ENCODE measurements at places on chromosomes 13 and 19.

- no peak for DNase-seq
Observed at GRCh38 chr13:43205416-43205815, 182.0 kb downstream of the DNAJC15 start.

DNA sequence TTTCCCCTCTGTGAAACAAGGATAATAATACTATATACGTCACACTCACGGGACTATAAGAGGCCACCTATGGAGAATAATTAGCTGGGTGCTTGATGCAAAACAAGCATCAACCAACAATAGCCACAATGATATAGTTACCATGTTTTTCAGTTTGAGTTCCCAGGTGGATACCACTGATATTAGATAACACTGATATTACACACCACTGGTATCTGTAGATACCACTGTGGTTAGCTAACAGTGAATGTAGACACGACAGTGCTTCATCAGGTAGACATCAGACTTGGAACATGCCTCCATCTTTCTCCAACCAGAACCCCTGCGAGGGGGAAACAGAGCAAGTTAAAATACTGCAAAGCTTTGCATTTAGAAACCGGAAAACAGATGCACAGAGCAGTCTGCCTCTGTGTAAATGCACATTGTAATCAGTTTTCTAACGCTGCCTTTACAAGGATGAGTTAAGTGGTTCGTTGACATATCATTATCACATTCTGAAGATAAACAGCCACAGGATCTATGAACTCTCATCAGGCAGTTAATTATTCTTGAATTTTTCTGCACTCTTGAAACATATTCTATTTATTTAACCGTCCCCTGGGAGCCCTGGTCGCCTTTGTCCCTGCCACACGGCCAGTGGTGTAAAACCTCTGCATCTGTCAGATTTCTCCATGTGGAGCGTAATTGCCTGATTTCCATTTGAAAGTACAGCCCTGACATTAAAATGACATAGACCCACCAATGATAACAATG lies 80.7 kb downstream of the RNASEH2B start:
- DNase-seq = peak; percentile 79

- no peak for DNase-seq
Observed at GRCh38 chr19:48573163-48573505, 21.2 kb downstream of the SULT2B1 start.

- no peak for DNase-seq
Observed at GRCh38 chr13:66528944-66529576, 701.1 kb downstream of the PCDH9 start.

DNA sequence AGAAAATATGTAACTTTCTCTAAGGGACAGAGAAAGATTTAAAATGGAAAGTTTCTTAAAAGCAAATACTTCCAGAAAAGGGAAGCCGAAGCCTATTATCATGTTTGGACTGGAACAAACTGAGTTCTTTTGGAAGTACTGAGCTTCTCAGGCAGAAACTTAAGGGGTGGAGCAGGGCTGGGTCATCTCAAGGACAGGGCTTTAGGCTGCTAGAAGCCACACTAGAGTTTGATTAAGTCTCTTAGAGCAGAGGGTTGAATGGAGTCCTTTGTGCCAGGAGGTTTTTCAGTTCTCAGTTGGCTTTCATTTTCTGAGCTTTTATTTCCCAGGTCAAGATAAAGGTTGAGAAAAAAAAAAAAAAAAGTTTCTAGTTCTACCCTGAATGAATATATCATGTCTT lies 432.7 kb downstream of the SLITRK5 start:
- DNase-seq = no peak

GRCh38 chr19:50663482-50663790 lies 14.2 kb downstream of the C19orf81 start:
- no peak for DNase-seq

DNA sequence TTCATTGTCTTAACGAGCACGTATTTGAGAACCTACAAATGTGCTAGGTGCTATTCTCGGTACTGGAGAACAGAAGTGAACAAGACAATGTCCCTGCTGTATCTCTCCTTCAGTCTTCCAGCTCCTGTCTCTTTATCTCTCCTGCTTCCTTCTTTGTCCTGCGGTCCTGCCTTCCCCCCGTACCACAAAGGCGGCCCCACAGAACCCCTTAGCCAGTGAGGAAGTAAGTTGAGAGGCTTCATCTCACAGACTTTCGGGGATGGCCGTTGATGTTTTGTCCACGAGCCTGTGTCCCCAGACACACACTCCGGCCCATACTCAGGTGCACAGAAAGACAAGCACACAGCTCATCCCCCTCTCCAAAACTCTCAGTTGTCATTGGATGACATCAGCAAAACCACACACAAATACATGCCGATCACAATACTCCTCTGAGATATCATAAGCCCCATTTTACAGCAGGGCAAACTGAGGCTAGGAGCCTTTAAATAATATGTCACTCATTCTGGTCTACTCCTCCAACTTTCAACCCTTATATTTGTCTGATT lies 507 bp upstream of the SWSAP1 start:
- DNase-seq = no peak

GRCh38 chr19:30235946-30236345 lies 136.2 kb upstream of the ZNF536 start:
- DNase-seq = no peak

DNA sequence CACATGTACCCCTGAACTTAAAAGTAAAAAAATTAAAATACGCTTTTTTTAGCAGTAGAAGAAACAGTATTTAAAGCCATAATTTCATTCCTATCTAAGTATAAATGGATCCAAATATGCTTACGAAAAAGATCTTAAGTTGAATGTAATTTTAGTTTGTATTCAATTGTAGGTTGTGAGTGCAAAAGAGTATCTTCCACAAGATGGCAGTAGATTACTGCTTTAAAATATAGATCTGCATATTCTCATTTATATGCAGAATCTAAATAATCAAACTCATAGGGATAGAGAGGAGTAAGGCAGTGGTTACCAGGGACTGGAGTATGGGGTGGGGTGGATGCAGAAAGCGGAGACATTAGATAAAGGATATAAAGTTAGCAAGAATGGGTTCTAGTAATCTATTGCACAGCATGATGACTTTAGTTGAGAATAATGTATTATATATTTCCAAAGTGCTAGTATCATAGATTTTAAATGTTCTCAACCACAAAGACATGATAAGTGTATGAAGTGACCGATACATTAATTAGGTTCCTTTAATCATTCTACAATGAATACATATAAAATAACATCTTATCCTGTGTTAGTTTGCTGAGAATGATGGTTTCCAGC lies 14.2 kb downstream of the OR7A17 start:
- peak; percentile 4 for DNase-seq

- no peak for DNase-seq
Observed at GRCh38 chr13:47726394-47726793, 274.7 kb downstream of the SUCLA2 start.

GRCh38 chr13:67736646-67737420 lies 506.7 kb upstream of the PCDH9 start:
- DNase-seq = peak; percentile 12

DNA sequence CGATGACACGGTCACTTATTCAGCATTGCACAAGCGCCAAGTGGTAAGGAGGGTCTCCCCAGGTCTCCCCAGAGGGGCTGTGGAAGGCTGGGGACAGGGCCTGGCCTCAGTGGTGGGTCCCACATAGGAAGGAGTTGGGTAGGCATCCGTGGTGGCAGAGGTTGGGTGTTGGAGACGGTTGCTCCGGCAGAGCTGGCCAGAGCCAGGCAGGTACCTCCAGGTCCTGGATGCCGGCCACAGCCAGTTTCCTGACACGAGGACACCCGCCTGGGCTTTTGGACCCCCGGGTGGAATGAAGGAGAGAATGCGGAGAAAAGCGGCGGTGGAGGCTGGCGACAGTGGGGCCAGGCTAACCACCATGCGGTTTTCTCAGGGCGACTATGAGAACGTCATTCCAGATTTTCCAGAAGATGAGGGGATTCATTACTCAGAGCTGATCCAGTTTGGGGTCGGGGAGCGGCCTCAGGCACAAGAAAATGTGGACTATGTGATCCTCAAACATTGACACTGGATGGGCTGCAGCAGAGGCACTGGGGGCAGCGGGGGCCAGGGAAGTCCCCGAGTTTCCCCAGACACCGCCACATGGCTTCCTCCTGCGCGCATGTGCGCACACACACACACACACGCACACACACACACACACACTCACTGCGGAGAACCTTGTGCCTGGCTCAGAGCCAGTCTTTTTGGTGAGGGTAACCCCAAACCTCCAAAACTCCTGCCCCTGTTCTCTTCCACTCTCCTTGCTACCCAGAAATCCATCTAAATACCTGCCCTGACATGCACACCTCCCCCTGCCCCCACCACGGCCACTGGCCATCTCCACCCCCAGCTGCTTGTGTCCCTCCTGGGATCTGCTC lies 1.3 kb upstream of the FFAR1 start:
- DNase-seq = no peak

GRCh38 chr13:97189928-97190327 lies 32.2 kb upstream of the MBNL2 start:
- DNase-seq = peak; percentile 24

GRCh38 chr19:980133-980998 lies 3.8 kb upstream of the WDR18 start:
- DNase-seq = no peak

DNA sequence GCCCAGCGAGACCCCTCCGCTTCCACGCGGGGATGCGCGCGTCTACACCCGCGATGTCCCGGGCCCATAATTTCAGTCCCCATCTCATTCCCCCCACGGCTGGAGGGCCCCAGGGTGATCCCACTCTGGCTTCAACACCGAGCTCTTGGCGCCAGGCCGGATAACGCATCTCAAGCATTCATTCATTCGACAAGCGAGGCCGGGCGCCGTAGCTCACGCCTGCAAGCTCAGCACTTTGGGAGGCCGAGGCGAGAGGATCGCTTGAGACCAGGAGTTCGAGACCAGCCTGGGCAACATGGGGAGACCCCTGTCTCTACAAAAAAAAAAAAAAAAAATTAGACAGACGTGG lies 5.9 kb downstream of the ANGPTL6 start:
- DNase-seq = no peak

DNA sequence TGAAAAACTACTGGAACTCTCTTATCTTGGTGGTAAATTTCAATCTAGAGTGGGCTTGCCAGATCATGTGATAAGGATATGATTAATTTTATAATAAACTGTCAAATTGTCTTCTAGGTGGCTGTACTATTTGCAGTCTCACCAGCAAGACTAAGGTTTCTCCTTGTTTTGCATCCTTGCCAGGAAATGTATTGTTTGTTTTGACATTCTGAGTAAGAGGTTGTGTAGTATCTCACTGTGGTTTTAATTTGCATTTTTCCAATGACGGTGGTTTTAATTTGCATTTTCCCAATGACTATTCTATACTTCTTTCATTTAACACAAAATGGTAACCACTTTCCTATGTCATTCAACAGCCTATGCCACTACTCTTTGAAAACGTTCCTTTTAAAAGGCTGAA lies 2.0 kb downstream of the CAB39L start:
- DNase-seq = no peak

DNA sequence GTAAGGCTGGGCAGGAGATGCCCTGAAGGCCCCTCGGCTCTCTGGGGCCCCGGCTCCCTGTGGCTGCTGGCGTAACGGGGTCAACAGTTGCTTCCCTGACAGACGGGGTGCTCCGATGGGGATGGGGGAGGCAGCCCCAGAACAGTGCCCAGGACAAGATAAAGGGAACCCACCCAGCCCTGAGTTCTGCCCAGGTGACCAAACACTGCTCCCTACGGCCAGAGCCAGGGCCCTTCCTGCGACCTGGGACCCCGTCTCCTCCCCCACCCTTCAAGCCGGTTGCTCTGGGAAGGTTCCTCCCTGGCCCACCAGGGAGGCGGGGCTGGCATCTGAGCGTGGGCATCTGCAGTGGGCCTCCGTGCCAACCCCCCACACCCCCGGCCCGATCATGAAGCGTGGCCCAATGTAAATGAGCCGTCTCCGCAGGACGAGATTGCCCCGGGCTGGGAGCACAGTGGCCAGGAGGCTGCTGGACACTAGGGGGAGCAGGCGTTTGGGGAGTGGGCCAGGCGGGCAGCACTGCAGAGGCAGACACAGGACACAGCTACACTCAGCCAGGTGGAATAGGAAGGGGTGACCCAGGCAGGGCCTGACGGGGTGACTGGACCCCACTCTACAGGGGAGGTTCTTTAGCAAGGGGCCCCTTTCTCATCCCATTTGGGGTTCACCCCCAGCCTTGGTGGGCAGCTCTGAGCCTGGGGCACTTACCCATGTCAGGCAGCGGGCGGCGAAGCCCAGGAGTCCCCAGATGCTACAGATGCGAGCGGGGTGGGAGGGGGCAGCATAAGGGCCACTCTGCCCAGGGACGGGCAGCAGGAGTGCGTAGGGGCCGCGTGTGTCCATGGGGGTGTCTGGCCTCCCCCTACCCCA lies 1.2 kb upstream of the NKPD1 start:
- no peak for DNase-seq

DNA sequence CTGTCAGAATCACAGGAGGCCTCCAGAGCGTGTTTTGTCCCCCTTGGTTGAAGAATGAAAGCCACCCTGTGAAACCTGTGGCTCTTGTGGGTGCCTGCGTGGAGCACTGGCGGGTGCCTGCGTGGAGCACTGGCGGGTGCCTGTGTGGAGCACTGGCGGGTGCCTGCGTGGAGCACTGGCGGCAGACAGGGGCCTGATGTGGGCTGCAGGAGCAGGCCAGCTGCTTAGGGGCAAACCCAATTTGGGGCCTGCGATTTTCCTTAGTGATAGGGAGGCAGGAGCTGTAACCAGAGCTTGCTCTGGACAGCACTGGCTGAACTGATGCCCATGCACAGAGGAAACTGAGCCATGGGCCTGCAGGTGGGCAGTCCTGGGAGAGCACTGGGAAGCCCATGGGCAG lies 24.3 kb downstream of the ARHGEF7 start:
- DNase-seq = no peak

GRCh38 chr13:40181203-40181845 lies 485.1 kb downstream of the FOXO1 start:
- no peak for DNase-seq

- DNase-seq = no peak
Observed at GRCh38 chr13:34137200-34137599, 319.3 kb downstream of the RFC3 start.

DNA sequence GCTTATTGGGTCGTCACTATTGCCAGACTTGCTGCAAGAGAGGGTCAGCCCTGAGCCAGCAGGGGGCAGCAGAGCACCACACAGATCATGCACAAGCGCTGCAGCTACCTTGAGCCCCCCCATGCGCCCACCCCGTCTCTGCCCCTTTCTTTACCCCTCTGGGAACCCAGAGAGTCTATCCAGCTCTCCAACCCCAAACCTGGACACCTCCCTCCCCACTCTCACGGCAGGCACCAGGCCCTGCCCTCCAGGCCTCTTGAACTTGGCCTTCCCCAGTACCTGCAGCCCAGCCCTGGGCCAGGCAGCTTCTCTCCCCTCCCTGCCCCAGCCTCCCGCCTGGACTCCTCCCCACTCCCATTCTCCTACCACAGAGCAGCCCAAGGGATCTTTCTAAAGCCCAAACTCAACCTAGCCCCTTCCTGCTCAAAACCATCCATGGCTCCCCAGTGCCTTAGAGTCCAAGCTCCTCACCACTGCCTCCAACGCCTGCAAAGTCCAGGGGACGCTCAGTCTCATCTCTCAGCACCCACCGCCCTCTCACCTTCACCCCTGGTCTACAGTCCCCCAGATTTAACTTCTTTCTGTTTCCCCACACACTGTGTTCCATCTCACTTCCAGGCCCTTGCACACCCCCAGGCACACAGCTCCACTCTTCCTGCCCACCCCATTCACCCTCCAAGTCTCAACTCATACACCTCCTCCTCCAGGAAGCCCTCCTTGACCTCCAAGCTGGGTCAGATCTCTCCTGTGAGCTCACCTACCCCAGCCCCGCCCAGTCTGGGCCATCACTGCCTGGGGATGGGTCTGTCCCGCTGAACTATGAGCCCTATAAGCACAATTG lies 9.4 kb upstream of the CEACAM16 start:
- peak; percentile 51 for DNase-seq

GRCh38 chr19:12922959-12923358 lies 3.9 kb upstream of the SYCE2 start:
- no peak for DNase-seq
